ENCODE measurements at places on chromosomes 3 and 15.

DNA sequence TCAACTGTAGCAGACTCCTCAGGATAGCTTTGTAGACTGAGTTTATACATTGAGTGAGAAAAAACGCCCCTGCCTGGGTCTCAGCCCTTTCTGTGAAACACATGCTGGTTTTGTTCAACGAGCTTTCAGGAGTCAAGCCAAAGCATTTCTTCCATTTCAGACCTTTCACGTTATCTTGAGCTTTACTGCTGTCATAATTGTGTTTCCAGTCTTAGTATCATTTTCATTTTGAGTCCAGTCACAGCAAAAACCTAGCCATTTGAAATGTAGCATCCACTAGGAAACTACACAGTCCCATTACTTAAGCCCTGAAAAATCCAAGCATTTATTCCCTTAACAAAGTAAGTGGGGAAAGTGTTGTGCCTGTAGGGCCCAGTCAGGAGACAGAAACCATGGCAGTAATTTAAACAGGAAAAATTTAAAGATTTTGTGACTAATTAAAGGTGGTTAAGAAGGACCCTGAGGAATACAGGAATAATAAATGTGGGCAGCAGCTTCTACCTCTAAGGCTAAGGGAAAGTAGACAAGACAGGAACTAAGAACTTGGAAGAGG lies 110.1 kb upstream of the ABHD17C start:
- no peak for DNase-seq

GRCh38 chr3:36991147-36991546 lies 1.8 kb downstream of the EPM2AIP1 start:
- DNase-seq = no peak

- DNase-seq = no peak
Measured at GRCh38 chr15:101444807-101445508, 44.5 kb downstream of the PCSK6 start.

DNA sequence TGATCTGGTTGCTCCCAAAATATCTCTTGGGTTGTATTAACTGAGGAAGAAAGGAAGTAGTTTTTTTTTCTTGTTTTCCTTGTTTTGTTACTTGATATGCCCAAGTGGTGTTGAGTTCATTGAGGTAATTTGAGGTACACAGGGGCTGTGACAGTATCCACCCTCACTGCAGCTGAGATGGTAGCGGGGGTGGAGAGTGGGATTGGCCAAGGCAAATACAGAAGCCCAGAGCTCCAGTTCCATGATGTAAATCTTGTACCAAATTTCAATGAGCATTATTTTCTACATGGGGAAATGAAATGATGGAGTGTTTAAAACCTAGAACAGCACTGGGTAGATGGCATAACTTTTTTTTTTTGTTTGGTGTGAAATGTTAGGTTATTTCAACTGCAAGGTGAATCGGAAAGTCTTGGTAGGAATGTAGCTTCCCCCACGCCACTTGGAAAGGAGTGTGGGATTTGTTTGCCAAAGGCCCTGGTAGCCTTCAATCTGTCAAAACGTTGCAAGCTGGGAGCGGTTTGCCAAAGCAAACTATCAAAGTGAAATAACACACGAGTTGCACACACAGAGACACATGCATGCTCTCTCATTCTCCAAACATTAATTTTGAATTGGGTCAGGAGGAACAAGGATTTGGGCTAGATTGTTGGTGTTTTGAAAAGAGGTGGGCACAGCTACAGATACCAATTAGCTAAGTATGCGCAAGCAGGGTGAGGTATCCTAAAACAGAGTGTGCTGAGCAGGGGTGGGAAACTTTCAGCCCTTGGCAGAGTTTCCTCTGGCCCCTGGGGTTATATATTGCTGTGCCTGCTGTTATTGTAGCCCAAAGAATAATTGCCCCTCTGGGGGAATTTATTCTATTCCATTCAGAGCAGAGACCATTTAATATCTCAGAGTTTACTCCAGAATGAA lies 34.6 kb downstream of the THSD4 start:
- no peak for DNase-seq

DNA sequence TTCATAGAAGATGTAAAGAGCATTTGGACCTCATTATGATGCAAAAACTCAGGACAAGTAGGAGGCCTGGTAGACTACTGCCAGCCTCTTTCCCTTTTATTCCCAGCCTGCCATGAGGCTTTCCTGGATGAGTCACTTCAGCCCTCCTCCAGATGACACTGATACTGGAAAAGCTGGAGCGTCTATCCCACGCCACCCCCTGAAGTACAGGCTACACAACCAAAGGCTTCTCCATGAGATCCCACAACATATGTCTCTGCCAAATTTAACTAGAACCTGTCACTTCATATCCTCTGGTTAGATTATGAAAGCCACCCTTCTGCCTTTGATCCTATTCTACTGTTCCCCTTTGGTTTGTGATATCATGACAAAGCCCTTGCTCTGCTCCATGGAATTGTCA lies 56.1 kb upstream of the CPNE4 start:
- no peak for DNase-seq
